ENCODE measurements at places on chromosomes 7 and 10. TPM values are rescaled to one million over a fixed set of nuclear protein-coding genes. Genes with fewer than 3 reads are reported as not detected.

DNA sequence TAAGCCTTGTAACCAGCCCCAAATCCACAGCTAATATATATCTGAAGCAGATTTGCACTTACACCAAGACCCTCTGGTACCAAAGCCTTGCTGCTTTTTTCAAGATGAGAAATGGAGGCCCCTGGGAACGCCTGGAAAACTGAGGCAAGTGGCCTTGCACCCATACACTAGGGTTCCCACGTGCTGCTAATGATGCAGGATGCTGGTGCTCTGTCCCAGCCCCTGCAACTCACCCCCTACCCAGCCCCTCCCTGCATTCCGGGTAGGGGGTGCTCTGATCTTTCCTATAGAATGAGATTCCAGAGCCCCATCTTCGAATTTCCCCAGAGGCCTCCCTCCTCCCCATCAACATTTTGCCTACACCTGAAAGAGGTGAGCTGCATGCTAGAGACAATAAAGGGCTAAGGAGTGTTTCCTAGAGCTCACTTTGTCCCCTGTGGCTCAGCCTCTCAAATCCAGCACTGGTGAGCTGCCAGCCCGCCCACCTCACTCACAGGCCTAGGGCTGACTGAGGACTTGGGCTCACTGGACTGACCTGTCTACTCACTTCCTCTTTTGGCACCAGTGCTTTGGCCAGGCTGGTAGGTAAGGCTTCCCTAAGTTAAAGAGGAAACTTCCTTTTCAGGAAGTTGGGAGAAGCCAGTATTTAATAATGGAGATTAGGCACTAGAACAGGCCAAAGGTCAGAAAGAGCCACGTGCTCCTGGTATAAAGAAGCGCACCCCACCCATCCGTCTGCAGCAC is 9.8 kb downstream of the RBP4 start:
- DNase-seq: no peak

DNA sequence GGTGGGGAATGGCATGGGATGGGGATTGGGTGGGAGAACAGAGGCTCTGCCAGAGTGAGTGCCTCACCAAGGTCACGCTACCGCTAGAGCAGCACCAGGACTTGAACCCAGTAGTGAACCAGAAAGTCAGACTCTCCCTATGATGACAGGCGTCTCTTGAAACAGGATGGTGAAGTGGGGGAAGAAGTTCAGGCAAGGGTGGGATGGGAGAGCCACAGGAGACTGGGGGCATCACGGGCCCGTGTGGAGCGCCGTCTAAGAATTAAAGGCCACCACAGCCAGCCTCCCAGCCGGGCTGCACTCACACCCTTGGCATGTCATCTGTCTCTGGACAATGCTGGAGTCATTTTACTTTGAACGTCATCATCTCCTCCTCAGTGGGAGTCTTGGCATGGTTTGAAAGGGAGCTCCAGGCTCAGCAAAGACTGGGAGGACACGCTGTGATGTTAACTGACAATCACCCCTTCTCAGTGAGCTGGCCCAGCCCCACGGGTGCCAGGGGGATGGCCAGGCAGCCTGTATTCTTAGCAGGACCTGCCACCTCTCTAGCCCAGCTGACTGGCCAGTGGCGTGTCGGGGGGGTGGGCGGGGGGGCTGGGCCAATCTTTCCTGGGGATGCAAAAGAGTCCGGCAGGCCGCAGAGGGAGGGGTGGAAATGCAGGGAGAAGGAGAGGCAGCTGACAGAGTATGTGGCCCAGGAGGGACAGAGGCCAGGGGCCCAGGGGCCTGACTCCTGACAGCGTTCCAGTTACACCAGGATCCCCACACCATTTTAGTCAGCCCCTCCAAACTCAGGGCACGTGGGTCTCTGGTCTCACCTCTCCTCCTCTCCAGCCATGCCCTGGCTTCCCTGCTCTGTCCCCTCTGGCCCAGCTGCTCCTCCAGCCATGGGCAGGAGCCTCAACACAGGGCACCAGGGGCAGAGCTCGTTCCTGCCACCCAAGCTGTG is 96.2 kb downstream of the VOPP1 start:
- peak; percentile 57 for DNase-seq

- DNase-seq: no peak
Measured at GRCh38 chr7:31529103-31529502, 15.2 kb downstream of the ITPRID1 start.

- DNase-seq: no peak
Measured at GRCh38 chr10:34280599-34281374, 534.3 kb downstream of the PARD3 start.

DNA sequence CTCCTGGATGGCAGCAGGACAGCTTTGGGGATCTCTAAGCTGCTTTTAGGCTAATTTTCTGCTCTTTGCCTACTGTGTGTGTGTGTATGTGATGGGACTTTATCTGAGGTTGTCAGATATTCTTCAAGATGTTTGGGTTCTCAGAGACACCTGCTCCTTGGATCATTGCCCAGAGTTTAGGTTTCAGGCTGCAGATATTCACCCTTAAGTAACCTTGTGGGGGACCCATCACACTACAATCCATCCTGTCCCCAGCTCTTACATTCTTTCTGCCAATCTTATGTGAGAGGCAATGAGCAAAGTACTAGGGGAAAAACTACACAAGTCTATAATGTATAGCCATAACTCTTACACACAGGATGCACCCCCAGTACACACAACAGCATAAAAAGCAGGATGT is 263.0 kb upstream of the ZWINT start:
- no peak for DNase-seq

DNA sequence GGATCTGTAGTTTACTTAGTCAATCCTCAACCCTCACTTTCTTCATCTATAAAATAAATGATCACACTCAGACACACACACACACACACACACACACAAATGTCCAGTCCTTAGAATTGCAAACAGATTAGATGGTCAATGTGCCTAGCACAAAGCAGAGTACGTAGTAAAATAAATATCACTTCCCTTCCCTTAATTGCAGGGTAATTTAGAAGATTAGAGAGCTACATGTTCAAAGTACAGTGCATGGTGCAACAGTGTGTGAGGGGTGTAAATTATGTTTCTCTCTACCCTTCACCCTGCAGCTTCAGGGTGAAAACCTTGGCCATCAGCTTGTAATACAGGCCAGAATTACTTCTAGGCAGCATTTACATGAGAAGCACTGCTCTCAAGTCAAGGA is 187.0 kb upstream of the GHITM start:
- no peak for DNase-seq

The SERPINE1 gene
- polyA plus RNA-seq: 2.6 TPM

The HTR7 gene
- 0.14 TPM for polyA plus RNA-seq

- no peak for DNase-seq
Measured at GRCh38 chr7:49324707-49325106, 400.4 kb downstream of the CDC14C start.

GRCh38 chr7:29950480-29950879 is 39.1 kb downstream of the SCRN1 start:
- no peak for DNase-seq
